NCI-H2081 (cell line): ENCODE measurements at places on chromosomes 2 and 18.

GRCh38 chr2:112962308-112963175, 15.3 kb upstream of the IL36G start:
- DNase-seq = no peak

- DNase-seq = no peak
These were observed 184.8 kb upstream of the RAB12 start for GRCh38 chr18:8424481-8424880.

- DNase-seq = no peak
These were observed 71.9 kb upstream of the KLHL29 start for GRCh38 chr2:23312996-23313606.

GRCh38 chr2:205902900-205903237, 183.1 kb downstream of the INO80D start:
- DNase-seq = no peak

DNA sequence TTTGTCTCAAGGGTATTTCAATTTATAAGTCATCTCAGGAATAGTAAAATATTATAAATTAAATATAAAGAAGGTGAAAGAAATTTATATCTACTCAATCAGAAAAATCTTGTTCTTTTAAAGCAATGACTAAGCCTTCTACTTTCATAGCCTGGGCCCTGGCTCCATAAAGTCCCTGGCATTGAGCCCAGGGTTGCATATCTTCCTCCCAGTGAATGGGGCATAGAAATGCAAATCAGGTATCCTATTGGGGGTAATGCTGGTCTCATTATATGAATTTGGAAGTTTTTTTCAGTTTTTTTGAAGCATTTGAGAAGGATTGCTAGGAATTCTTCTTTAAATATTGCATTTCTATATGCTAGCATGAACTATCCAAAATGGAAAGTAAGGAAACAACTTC, 73.9 kb upstream of the MC2R start:
- no peak for DNase-seq

- no peak for DNase-seq
These were observed 3.3 kb downstream of the HOXD3 start for GRCh38 chr2:176160251-176160985.

GRCh38 chr2:30663806-30664205, 143.4 kb downstream of the CAPN13 start:
- no peak for DNase-seq

GRCh38 chr18:35671966-35672603, 90.5 kb downstream of the GALNT1 start:
- DNase-seq = no peak

GRCh38 chr18:43563780-43564179, 286.5 kb upstream of the SYT4 start:
- peak; percentile 66 for DNase-seq

DNA sequence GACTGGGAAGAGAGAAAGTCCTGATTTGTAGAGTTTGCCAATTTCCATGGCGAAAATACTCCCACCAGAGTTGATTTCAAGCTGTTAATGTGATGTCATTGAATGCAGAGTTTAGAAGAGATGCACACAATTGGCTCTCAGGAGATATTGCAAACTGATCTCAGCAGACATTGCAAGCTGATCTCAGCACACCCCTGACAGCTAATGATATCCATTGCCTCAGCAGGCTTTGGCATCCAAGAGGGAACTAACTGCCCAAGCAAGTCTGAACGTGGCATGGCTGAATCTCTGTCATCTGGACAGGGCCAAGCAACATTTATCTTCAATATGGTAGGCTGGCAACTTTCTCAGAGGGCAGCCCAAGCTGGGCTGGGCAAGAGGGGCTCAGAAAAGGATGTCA, 78.4 kb upstream of the CYP1B1 start:
- DNase-seq = no peak

GRCh38 chr2:28683100-28683706, 68.4 kb upstream of the PPP1CB start:
- peak; percentile 28 for DNase-seq

DNA sequence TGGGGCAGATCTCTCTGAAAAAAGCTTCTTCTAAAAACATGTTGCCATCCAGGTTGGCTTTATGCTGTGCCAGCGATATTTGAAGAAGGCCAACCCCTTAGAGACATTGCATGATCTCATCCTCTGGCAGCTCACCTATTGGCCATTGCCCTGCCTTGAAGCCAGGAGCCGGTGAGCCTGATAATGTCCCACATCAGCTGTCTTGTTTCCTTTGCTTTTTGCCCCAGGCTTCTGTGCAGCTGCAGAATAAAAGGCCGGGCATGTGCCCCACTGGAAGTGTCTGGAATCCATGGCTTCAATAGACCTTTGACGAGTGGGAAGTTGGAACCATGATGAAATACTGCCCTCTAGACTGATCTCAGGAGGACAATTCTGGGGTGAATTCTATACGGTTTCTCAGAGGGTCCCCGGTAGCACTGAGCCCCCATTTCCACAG, 523.5 kb upstream of the ZEB2 start:
- no peak for DNase-seq

DNA sequence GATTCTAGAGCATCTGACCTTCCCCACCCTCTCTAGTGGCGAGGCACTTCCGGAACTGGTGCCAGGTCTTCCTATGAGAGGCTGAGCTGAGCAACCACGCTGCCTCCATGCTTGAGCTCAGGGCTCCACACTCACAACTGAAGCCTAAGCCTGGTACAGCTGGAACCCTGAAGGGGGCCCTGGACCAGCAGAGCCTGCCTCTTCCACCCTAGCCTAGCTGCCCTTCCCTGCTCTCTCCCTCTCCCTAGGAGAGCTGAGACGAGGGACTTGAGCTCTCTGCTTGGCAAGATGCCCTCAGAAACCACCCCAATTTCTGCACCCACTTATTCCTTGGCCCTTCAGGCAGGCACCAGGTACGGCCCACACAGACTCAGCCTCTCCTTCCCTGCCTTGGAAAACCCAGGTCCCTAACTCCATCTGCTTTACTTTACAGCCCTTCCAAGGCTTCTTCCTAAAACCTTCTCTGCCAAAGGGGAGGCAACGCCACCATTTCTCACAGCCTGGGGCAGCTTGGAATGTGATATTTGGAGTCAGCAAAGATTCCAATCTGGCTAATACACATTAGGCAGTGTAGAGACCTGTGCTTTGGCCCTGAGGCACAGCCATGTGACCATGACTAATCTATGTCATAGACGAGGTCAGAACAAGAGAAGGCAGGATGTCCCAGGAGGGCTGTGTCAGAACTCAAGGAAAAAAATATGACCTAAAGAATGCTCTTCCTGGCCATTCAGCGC, 18.8 kb downstream of the COX7A2L start:
- no peak for DNase-seq

DNA sequence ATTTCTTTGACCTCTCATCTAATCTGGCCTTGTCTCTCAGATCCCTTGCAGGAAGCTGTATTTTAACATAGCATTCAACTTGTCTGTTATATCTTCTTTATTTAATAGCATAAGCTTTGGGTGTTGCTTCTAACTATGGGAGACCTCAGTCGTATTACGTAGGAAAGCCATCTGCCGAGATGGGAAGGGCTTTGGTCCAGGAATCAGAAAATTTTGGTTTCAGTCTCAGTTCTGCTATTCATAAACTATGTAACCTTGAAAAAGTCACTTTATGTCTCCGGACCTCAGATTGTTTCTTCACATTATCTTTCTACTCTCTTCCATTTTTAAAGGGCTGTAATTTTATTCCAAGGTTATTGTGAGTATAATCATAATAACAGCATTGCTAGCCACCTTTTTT, 297.7 kb downstream of the SATB2 start:
- no peak for DNase-seq

GRCh38 chr18:9905401-9905922, 8.4 kb upstream of the VAPA start:
- no peak for DNase-seq

DNA sequence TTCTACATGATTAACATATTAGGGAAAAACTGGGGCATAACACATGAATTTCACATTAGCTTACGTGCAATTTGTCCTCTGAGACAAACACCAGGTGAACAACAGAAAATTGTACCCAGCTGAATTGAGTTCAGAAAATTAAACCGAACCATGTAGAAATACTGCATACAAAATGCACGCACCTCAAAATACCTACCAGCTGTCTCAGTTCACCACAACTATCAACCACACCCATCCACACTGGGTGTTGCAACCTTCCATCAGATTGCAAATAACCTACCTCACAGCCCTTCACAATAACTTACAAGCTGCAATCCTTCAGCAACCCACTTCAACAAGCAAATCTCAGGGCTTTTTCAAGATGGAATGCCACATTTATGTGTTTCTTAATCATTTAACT, 55.9 kb downstream of the UNC50 start:
- no peak for DNase-seq

GRCh38 chr2:159129824-159130223, 156.7 kb downstream of the WDSUB1 start:
- no peak for DNase-seq

GRCh38 chr2:211367293-211367692, 810.9 kb downstream of the CPS1 start:
- no peak for DNase-seq

GRCh38 chr2:24454294-24454693, 36.8 kb upstream of the NCOA1 start:
- no peak for DNase-seq

GRCh38 chr18:74230922-74231714, 60.6 kb downstream of the CYB5A start:
- DNase-seq = no peak

DNA sequence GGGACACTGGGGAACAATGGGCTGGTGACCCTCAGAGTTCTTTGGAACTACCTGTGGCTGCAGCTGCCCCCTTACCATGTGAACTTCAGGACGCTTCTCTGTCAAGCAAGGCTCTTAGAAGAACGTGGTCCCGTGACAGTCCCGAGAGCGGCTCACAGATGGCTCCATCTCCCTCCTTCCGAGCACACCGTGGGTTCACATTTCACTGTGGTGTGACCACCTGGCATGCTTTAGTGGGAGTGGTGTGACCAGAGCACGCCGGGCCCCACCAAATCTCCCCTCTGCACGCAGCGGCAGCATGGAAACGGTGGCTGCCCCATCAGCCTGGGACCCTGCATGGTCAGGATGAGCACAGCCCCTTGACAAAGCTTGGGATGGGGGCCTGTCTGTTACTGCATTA, 9.7 kb upstream of the TPO start:
- DNase-seq = no peak

- no peak for DNase-seq
These were observed 220.3 kb downstream of the C1D start for GRCh38 chr2:67842375-67842959.

GRCh38 chr2:50395605-50396297, 636.2 kb downstream of the NRXN1 start:
- peak; percentile 77 for DNase-seq

GRCh38 chr2:204550751-204551511, 5.7 kb downstream of the PARD3B start:
- no peak for DNase-seq

GRCh38 chr2:97913846-97914245, 81.9 kb downstream of the TMEM131 start:
- DNase-seq = no peak

DNA sequence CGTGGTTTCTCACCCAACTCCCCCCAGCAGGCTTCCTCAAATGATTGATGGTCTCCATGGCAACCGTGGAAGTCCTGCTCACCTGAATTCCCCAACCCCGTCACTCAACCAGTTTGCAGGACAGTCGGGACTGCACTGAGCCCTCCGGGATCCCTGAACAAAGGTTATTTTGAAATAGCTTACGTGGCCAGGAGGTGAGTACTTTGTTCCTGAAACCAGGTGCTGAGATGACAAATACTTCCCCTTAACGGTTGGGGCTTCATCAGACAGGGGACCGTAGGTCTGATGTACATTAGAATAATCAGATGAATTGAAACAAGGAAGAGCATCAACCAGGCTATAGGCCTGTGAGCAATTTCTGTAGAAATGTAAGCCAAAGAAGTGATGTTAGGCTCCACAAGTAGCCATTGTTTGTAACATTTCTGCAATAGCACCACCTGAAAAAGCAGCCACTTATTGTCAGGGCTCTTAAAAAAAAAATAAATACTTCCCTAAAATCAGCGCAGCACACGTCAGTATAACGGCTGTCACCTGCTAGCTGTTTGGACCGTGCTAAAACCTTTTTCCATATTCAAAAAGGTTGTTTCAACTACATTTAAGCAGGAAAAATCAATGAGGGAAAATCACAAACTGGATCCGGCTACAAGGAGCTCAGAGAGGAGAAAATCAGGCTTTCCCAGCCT, 206.4 kb upstream of the ID2 start:
- DNase-seq = no peak

- no peak for DNase-seq
These were observed 154.3 kb downstream of the GLI2 start for GRCh38 chr2:120889936-120890335.

GRCh38 chr2:31383471-31384153, 30.9 kb downstream of the XDH start:
- no peak for DNase-seq

GRCh38 chr2:160820691-160821090, 327.1 kb upstream of the RBMS1 start:
- no peak for DNase-seq

GRCh38 chr18:29321561-29321960, 1144.6 kb upstream of the CDH2 start:
- no peak for DNase-seq

GRCh38 chr2:201237486-201238123, 22.7 kb upstream of the CASP8 start:
- DNase-seq = no peak
